Trophoblast cell (in vitro differentiated cells and primary cell): ENCODE measurements at places on chromosomes 11 and 22.

DNA sequence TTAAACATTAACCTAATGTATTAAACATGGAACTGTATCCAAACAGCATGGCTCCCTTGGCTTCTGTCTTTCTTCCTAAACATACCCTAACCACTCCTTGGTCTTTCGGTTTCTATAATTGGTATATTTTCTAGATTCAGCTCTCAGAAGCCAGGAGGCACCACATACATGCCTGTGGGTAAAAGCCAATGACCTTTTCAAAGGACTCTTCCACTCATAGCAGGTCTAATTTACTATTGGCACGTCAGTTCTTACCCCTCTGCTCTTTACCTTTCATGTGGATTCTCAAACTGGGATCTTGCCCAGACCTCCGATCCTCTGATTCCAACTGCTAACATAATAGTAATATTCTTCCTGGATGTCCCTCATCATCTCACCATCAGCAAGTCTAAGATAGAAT is 835.1 kb downstream of the NTM start:
- no peak for DNase-seq

DNA sequence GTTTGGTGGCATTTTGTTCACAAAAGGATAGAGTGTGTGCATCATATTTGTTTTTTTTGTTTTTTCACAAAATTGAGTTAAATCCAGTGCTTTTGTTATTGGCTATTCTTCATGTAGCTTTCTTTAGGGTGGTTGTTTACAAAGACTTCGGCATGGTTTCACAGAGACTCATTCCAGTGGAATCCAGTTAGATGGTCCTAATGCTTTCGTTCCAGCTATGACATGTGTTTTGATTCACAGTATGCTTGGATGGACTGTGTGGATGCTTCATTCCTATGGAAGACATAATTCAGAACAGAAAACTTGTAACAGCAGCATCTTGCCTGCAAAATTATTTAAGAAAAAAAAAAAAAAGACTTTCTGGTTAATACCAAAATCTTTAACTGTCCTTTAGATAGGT is 97.9 kb downstream of the PDHX start:
- peak; percentile 74 for DNase-seq

DNA sequence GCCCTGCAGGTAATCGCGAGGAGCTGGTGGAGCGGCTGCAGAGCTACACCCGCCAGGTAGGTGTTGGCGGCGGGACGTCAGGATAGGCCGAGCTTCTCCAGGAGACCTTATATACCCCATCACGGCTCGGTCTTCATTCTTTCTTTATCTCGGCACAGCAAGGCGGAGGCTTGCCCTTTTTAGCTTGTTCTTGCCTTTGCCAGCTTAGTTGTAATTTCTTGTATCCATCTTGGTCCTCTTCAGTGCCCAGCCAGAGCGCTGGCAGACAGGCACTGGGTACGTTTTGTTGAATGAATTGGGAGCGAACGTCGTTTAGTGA is 459 bp downstream of the SF3B2 start:
- DNase-seq, result no peak

GRCh38 chr11:6538456-6538855 is 41.4 kb downstream of the DNHD1 start:
- no peak for DNase-seq

DNA sequence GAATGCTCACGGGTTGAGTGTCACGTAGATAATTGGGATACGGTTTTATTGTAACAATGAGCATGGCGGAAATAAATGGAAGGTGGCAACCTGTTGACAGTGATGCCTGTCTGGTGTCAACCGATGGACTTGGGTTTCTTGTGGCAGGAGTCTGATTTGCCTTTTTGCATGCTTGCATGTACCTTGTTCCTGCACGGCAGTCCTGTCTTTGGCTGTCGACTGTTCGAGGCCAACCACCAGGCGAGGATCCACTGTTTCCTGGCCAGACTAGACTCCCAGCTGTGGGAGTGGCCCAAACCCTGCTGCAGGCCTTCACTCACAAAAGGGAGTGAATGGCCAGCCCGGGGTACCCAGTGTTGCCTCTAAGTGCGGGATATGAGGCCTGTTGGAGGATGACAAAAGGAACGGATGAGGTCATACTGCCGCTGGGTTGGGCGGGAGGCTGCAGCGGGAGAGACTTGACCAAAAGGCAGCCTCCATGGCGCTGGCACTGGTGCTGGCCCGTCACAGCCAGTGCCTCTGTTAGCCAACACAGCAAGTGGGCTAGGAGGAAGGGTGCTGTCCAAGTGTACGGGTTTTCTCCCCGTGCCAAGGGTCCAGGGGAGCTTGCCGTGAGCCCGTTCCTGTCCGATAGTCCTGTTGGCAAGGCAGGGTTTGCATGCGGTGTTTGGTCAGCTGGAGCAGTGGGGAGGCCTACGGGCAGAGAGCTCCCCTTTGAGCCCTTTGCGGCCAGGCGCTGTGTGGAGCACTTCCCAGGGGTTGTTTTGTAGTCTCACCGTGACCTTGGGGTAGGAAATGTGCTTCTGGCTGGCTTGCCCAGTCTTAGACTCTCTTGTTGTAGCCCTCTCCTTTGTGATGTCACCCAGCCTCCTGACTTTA is 974 bp downstream of the DGCR8 start:
- DNase-seq, result peak; percentile 66

GRCh38 chr11:79397252-79397651 is 43.6 kb downstream of the TENM4 start:
- no peak for DNase-seq

- no peak for DNase-seq
Measured at GRCh38 chr11:121344824-121345223, 52.3 kb downstream of the SC5D start.

DNA sequence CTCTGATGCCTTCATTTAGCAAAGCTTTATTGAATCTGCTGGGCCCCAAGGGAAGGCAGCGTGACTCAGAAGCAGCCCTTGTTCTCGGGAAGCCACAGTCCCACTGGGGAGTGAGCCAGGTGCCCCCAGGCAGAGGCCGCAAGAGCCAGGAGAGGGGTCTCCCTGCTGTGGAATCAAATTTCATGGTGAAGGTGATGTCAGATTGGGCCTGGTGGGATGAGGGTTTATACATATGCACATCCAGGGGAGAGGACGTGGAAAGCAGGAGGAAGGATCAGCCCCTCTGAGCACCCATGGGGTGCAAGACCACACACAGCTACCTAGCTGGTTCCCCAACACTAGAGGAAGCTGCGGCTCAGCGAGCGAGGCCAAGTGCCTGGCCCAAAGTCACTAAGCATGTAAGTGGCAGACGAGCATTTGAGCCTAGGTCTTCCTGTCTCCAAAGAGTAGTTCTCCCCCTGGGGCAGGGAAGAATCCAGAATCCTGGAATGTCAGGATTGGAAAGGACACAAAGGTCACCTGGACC is 2.0 kb downstream of the SYNGR1 start:
- DNase-seq, result peak; percentile 14

GRCh38 chr11:61828379-61828628 is 204 bp downstream of the FADS2 start:
- DNase-seq, result no peak
